ENCODE measurements at places on chromosomes 7 and 10. TPM values are rescaled to one million over a fixed set of nuclear protein-coding genes. Genes with fewer than 3 reads are reported as not detected.

ADIRF gene
- 7.9 TPM for total RNA-seq

CTBP2 gene
- total RNA-seq = 0.29 TPM

KIF11 gene
- total RNA-seq = 2.2 TPM

OR6B1 gene
- not detected for total RNA-seq

PDIA4 gene
- 59.4 TPM for total RNA-seq

PSMG3 gene
- total RNA-seq = 29.5 TPM

SUN3 gene
- total RNA-seq = not detected

GBX1 gene
- not detected for total RNA-seq

STX1A gene
- 2.1 TPM for total RNA-seq

OR2A5 gene
- not detected for total RNA-seq

MEST gene
- total RNA-seq = 8.1 TPM

RTKN2 gene
- 0.09 TPM for total RNA-seq

MEIG1 gene
- total RNA-seq = 0.54 TPM

DNAJB9 gene
- total RNA-seq = 9.9 TPM

NUDT13 gene
- total RNA-seq = 4.6 TPM

TMEM270 gene
- total RNA-seq = not detected

EBLN1 gene
- total RNA-seq = not detected

STAG3 gene
- 41.3 TPM for total RNA-seq

CROT gene
- 9.2 TPM for total RNA-seq

SEMA4G gene
- total RNA-seq = 0.78 TPM

SOSTDC1 gene
- total RNA-seq = not detected

SFMBT2 gene
- total RNA-seq = 19.2 TPM

GPNMB gene
- 1.1 TPM for total RNA-seq

OR2A42 gene
- total RNA-seq = not detected

KIAA1549 gene
- 0.42 TPM for total RNA-seq

SLC39A12 gene
- not detected for total RNA-seq

IFT22 gene
- total RNA-seq = 10.7 TPM

FKBP9 gene
- total RNA-seq = 0.51 TPM

CRYGN gene
- not detected for total RNA-seq

ITPRID1 gene
- not detected for total RNA-seq

CYP3A5 gene
- not detected for total RNA-seq

GPR158 gene
- not detected for total RNA-seq

CNNM1 gene
- 0.02 TPM for total RNA-seq

AKR1C3 gene
- not detected for total RNA-seq

CCDC3 gene
- 0.07 TPM for total RNA-seq

CFAP43 gene
- total RNA-seq = not detected

FAM237B gene
- not detected for total RNA-seq

SPDYE8 gene
- not detected for total RNA-seq

BAIAP2L1 gene
- total RNA-seq = 8.1 TPM

PRLHR gene
- total RNA-seq = not detected

TBX20 gene
- 0.11 TPM for total RNA-seq

PPP1R17 gene
- not detected for total RNA-seq

AGBL3 gene
- 6.1 TPM for total RNA-seq

Measured in activated B cell treated with CpG ODN at 0.5 μM for 24 hours (primary cell).